ENCODE measurements at places on chromosomes 16 and 17. TPM values are rescaled to one million over a fixed set of nuclear protein-coding genes. Genes with fewer than 3 reads are reported as not detected.

Gene CA5A
- total RNA-seq: not detected

Gene GPRC5B
- total RNA-seq: not detected

Gene WFIKKN1
- 0.32 TPM for total RNA-seq

Gene PMP22
- 1.2 TPM for total RNA-seq

Gene IRF8
- 37.8 TPM for total RNA-seq

Gene BAHCC1
- total RNA-seq: 0.91 TPM

Gene EPN3
- total RNA-seq: not detected

Gene CCL4L2
- 1.3 TPM for total RNA-seq

Gene SRRM2
- total RNA-seq: 701 TPM

Gene FSCN2
- 1.1 TPM for total RNA-seq

DNA sequence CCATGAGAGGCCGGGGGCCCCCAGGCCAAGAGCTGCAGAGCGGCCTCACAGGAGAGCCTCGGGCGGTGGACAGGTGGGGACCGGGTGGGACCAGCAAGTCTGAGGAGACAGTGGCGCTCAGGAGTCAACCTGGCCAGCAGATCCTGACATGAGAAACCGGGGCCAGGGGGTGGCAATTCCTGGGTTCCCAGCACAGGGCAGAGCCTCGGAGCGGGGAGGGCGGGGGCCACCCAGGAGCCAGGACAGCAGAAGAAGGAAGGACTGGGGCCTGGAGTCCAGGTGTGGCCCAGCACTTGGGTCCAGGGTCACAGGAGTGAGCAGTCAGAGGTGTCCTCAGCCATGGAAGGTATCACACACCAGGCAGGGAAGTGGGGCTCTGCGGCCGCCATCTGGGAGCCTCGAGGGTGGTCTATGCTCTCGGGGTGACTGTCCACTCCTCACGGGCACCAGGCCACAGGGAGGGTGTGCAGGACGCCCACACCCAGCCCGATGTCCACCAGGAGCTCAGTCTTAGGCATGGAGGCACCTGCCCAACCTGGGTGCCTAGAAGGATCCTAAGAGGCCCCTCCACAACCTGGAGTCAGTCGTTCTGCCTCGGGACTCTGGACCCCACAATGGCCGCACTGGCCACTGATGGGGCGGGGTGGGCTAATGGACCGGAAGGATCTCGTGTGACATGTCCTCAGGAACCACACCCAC lies 29.1 kb downstream of the PIEZO1 start:
- no peak for DNase-seq

DNA sequence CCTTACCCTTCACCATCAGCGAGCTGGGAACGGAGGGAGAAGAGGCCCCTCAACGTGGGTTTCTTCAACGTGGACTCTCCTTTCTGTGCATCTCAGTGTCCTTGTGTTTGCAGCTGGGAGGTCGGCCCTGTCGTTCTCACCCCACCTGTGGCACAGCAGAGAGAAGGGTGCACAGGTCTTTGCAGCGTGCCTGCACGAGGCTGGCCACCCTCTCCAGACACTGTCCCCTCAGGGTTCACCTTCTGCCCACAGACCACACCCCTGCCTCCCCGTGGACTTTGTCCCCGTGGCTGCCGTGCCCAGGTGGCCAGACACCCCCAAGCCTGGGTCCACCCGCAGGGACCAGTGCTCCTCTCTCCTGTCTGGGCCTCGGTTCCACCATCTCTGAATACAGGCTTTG lies 7.3 kb upstream of the WDR45B start:
- DNase-seq: no peak

GRCh38 chr16:53121043-53121620 lies 66.3 kb downstream of the CHD9 start:
- DNase-seq: no peak

GRCh38 chr17:61875285-61875684 lies 12.0 kb upstream of the BRIP1 start:
- no peak for DNase-seq

DNA sequence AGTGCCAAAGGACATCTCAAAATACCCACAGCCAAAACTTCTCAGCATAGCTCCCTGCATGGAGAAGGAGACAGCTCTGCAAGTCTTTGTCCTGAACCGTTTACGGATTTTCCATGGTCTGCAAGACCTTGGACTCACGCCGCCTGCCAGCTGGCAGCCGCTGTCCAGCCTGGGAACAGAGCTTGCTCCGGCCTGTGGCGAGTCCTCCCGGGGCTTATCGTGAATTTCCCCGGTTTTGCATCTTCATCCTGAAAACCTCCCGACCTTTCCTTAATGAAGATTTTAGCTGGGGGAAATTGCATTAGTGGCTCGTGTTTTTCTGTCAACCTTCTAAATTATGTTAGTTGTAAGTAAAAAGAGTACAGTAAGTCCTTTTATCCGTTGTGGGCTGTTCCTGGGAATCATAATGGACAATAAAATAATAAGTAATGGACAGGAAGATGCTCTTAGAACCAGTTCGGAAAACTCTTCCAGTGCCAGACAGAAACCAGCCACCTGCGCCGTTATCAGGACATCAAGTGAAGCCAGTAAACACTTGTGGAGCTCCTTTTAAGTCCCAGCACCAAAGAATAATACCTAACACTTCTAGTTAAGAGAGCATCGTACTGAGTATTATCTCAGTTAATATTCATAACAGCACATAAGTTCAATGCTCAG lies 112.4 kb upstream of the NOL11 start:
- DNase-seq: no peak

DNA sequence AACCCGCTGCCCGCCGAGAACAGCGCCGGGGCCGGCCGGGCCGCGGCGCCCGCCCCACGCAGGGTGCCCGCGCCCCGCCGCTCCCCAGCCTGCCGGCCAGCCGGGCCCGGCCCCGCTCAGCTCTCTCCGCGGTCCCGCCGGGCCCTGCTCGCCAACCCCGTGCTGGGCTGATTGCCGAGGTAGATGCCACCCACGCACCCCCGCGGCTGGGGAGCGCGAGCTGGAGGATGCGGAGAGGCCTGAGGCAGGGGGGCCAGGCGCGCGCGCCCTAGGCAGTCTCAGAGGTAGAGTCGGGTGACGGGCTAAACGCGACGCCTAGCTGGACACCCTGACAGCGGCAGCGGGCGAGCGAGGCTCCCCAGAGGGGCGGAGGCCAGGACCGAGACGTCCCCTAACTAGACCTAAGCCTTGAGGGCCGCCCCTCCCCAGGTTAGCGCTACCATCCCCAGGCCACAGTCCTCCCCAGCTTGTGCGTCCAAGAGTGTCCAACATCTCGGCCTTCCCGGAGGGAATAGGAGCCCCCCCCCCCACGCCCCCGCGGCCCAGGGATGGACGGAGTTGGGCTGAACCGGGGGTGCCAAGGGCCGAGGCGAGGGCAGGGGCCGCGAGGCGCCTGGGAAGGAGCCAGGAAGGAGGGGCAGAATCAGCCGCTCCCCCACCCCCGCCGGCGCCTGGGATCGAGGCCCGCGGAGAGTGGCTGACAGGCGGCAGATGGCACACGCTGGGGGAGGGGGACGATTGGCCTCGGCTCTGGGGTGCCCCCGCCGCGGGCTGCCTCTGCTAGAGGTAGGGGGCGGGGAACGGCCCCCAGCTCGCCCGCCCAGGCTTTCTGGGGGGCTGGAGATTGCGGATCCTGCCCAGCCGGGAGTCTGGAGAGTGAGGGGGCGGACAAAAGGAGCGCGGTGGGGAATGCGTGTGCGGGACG lies 2.5 kb upstream of the ZNF423 start:
- no peak for DNase-seq

DNA sequence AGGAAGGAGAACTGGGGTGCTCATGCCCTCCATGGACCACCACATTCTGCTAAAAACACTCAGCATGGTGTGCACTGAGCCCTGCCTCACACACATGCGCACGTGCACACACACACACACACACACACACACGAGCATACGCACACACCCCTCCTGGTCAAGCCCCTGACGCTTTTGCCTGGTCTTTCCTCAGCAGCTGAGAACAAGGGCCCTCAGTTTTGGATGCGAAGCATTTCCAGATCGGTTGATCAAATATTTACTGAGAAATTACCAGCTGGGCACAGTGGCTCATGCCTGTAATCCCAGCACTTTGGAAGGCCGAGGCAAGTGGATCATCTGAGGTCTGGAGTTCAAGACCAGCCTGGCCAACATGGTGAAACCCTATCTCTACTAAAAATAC lies 20.1 kb upstream of the RAI1 start:
- no peak for DNase-seq

DNA sequence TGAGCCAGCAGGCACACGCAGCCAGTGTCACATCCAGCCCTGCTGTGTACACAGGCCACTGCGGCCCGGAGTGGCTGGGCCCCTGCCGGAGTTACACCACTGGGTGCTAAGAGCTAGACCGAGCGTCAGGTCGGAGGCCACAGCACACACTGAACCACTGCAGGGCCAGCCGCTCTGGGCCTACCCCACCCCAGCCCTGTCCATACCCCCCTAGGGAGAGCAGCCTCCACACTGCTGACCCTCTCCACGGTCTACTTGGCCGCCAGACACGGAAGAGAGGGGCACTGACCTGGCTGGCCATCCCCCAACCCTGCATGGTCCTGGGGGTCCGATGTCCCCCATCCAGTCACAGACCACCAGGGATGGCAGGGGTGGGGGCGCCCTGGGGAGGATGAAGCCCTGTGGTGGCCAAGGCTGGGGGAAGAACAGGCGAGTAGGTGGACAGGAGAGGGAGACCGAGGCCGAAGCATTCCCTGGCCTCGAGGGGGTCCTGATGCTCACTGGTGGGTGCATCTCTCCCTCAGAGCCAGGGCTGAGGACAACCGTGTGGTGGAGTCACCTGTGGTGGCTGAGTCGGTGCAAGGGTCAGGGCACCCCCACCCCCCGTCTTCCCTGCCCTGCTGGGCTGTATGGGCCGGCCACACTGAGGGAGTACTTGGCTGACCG lies 34.9 kb upstream of the ZC3H18 start:
- DNase-seq: no peak

DNA sequence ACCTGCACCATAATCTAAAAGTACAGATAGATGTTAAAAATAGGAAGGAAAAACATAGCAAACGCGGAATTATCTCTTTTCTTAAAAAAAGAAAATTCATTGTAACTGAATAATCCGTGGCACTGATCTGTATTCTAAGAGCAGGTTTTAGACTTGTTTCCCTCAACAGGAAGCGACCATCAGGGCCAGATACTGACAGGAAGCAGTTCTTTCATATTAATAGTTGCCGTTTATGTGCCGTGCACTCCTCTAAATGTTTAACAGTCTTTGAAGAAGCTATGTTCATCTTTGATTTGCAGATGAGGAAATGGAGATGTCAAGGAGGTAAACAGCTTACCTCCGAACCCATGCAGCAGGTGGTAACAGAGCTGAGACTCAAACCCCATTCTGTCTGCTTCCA lies 23.6 kb downstream of the DYNLRB2 start:
- no peak for DNase-seq

GRCh38 chr17:75814900-75815373 lies 29.3 kb downstream of the UNC13D start:
- no peak for DNase-seq

- DNase-seq: no peak
Observed at GRCh38 chr17:8925141-8925540, 40.4 kb downstream of the PIK3R5 start.

DNA sequence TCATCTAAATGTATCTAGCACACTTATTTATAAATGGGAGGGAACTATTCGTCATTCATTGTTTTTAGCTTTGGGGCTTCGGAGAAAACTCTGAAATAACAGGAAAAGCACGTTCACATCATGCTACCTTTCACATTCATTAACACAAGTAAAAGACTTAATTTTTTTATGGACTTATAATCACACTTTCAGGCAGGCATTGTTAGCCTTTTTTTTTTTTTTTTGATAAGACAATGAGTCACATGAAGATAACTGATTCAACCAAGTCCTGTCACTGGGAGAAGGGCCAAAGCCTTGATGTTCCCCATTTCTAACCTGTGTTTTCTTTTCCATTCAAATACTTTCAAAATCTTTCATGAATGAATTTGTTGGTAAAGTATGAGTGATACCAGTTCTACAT lies 631.3 kb upstream of the CA10 start:
- DNase-seq: no peak

DNA sequence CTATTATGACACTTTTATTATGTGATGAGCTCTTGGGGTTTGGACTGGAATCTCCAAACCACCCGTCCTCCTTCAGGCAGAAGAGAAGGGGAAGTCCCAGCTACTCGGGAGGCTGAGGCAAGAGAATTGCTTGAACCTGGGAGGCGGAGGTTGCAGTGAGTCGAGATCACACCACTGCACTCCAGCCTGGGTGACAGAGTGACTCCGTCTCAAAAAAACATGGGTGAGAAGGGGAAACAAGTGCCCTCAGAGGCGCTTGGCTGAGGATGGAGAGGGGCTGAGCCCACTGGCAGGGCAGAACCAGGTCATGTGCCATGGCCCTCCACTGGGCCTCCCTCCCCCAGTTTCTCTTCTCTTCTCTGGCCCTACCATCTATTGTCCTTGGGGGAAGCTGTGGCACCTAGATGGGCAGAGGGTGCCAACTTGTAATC lies 120.9 kb upstream of the SMURF2 start:
- DNase-seq: no peak

DNA sequence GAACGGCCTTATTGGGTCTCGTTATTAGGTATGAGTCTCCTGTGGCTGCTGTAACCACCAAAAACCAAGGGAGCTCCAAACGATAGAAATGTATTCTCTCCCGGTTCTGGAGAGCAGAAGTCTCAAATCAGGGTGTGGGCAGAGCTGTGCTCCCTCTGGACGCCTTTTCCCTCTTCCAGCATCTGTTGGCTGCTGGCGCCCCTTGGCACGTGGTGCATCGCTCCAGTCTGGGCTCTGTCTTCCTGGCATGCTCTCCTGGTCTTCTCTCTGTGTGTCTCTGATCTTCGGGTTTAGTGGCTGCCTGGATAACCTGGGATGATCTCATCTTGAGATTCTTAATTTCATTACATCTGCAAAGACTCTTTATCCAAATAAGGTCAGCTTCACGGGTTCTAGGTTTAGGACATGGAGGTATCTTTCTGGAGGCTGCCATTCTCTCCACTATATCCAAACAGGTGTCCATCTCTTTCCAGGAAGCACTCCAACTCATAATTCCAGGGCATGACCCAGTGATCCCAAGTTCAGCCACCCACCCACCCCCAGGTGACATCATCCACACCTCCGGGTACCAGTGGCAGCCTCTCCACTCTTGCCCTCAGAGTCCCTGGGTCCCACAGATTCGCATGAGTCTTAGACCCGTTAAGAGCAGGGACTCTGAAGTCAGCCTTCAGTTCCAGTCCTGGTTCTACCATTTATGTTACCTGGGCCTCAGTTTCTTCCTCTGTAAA lies 145.5 kb upstream of the FOXF1 start:
- DNase-seq: no peak

DNA sequence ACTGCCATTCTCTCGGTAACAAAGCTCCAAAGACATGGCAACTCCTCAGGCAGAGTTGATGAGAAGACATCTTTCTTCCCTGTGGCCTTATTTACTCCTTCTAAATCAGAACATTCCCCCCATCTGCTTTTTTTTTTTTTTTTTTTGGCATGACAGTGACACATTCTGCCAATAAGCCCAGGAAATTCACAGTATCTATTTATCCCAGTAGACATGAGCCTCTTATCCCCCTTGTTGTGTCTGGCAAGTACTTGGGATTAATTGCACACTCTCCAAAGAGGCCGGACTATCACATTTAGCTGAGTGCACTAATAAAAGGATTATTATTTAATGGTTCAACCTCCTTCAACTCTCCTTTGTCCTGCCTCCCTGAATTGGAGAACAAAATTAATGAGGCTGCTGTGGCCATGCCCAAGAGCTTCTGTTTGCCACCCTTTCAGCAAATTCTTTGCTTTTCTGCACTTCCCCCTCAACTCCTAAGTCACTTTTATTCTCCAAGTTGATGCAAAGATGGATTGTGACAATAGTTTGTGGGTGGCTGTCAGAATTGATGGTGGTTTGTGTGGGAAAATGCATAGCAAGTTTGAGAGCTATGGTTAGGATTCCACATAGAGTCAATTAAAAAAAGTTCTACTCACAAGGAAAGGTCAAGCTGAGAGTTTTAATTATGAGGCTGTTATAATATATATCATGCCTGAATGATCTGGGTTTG lies 47.2 kb downstream of the GPR139 start:
- no peak for DNase-seq

GRCh38 chr17:45222289-45222995 lies 757 bp downstream of the FMNL1 start:
- DNase-seq: peak; percentile 49
